HFFc6 (cell line): ENCODE measurements at places on chromosomes 1 and 21.

DNA sequence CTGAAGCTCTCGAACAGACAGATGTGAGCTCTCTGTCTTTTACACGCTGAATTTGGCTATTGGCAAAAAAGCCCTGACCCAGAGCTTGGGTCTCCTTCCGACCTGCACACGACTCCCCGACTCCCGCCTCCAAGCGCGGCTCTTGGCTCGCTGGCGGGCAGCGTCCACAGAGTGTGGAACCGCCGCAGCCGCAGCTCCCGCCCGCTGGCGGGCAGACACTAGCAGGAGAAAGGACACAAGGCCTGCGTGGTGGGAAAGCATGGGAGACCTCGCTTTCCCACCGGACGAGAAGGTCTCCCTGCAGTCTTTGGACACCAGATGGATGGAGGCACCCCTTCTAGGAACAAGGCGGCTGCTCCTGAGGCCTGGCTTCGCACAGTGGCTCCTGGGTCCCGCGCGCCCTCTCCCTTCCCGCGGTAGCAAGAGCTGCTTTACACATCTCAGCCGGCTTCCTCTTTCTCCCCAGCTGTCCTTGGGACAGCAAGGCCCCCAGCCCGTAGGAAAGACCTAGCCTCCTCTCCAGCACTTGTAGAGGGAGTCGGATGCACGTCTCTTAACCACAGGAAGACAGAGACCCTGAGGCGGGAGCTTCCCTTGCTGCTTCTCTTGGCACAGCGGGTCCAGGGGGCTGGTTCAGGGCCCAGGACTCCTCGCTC, 92.1 kb downstream of the PRKAB2 start:
- DNase-seq, result no peak

- no peak for DNase-seq
Measured at GRCh38 chr1:95504321-95504720, 270.3 kb downstream of the RWDD3 start.

- no peak for DNase-seq
Measured at GRCh38 chr1:150159550-150159949, 9.8 kb downstream of the PLEKHO1 start.

GRCh38 chr21:14734833-14735232, 188.7 kb upstream of the SAMSN1 start:
- no peak for DNase-seq

DNA sequence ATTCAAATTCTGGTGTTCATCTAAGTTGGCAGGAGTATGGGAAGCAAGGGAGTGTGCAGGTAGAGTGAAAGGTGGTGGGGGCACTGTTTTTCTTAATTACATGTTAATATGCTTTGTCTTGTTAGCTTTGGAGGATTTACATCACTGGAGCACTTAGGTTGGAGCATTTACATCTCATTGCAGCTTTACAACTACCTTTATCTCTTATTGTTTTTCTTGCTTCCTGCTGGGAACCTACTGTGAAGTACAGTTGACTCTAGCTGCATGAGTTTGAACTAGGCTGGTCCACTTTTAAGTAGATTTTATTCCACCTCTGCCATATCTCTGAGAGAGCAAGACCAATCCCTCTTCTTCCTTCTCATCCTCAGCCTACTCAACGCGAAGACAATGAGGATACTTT, 554.8 kb upstream of the B3GALT2 start:
- DNase-seq, result no peak

DNA sequence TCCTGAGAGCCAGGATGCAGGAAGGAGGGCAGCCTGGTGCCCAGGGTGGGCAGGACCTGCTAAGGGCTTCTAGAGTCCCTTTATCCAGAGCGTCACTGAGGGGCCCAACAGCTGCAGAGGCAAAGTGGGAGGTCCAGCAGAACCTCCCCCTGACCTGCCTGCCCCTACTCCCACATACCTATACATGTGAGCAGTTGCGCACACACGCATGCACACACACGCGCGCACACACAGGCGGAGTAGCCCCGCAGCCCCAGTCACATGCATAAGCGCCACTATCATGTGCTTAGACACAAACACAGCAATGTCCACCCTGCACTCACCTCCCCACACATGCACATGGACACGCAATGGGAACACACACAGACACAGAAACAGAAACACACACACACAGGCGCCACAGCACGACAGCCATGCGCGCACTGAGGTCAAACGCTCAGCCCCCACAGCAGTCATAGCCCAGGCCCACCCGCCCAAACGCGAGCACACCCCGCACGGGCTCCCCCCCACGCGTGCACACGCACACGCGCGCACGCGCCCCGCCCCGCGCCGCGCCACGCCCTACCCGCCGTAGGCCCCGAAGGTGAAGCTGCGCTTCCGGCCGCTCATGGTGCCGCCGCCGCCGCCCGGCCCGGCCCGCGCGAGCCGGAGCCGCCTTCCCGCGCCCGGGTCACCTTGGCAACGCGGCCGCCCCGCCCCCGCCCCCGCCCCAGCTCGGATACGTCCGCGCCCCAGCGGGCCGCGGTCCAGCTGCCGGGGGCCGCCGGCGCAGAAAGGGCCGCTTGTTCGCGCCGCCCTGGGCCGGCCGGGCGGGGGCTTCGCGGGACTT, 17.7 kb downstream of the RAP1GAP start:
- DNase-seq, result no peak

GRCh38 chr1:206863266-206863665, 2.2 kb upstream of the IL20 start:
- DNase-seq, result no peak

DNA sequence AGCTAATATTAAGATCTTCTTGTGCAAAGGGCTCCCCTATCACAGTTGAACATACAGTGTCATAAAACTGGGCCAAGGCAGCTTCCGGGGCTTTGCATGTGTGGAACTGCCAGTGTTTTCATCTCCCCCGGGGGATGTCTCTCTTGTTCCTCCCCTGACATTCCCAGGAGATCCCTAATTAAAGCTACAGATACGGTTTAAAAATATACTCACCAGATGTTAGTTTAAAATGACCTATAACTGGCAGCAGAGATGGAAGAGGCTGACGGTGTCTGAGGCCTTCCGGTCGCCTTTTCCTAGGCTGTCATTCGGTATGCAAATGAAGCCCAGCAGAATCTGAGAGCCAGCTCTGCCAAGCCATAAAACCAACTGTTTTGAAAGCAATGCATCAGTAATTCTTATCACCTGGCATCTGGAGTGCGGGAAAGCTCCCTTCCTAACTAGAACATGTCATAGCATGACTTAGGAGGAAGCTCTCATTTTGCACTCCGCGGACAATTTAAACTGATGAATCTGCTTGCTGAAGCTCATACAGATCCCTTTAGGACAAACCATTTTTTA, 436.5 kb upstream of the VAMP3 start:
- peak; percentile 49 for DNase-seq

DNA sequence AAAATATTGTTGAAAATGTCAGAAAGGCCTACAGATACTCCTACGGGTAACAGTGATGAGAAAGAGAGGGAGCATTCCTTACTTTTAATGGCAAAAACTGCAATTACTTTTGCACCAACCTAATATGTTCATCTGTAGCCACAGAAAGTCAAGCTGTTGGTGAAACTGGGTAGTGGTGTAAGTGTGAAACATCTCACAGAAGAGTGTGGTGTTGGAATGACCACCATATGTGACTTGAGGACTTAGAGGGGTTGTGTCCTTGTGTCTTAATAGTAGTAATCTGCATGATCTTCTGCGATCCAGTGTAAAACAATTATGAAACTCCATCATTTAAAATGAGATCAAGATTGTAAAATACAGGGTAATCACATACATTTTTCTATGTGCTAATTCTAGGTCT, 320.7 kb downstream of the ADGRL2 start:
- no peak for DNase-seq

GRCh38 chr1:181023265-181024057, 791 bp upstream of the STX6 start:
- no peak for DNase-seq

DNA sequence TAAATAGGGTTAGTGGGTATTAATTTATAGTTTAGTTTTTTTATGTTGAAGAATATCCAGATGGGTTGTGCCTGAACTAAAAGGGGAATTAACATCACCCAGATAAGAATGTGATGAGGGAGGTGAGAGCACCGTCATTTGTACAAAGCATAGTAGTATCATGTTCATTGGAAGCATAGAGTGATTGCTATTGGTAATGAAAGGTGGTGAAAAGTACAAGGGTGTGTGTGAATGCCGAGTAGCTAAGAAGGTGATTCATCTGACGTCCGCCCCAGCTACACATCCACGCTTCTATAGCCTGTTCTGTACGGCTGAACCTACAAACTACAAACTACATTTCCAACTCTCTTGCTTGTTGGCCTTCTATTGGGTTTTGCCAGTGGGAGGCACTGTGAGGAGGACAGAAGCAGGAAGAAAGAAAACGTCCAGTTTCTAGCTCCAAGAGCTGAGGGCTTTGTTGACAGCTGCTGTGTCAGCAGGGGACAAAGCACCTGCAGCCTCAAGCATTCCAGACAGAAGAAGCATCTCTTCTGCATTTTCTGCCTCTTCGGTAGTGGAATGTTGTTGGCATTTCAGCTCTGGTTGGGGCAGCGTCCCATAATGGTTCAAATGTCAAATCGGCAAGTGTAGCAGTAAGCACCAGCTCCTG, 404.8 kb downstream of the KCTD3 start:
- DNase-seq, result no peak

DNA sequence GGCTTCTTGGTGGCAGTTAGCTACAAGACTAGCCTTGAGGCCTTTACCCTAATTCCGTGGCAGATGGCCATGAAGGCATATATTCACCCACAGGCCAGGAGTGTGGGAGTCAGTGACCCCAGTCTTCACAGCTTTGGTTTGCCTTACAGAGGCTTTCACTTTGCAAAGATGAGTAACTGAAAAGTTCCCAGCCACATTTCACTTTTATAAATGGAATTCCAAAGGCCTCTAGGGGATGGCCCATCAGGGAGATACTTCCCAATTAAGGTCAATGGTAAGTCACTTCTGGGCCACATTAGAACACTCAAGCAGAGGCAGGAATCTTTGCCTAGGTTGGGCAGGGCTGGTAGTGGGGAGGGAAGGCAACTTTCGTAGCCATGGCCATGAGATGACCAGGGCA, 13.1 kb upstream of the HEYL start:
- DNase-seq, result no peak

- no peak for DNase-seq
Measured at GRCh38 chr21:39911286-39912199, 44.3 kb downstream of the PCP4 start.

GRCh38 chr1:234768569-234769283, 158.7 kb upstream of the IRF2BP2 start:
- DNase-seq, result no peak

- peak; percentile 60 for DNase-seq
Measured at GRCh38 chr1:240092301-240093119, 827 bp downstream of the FMN2 start.

DNA sequence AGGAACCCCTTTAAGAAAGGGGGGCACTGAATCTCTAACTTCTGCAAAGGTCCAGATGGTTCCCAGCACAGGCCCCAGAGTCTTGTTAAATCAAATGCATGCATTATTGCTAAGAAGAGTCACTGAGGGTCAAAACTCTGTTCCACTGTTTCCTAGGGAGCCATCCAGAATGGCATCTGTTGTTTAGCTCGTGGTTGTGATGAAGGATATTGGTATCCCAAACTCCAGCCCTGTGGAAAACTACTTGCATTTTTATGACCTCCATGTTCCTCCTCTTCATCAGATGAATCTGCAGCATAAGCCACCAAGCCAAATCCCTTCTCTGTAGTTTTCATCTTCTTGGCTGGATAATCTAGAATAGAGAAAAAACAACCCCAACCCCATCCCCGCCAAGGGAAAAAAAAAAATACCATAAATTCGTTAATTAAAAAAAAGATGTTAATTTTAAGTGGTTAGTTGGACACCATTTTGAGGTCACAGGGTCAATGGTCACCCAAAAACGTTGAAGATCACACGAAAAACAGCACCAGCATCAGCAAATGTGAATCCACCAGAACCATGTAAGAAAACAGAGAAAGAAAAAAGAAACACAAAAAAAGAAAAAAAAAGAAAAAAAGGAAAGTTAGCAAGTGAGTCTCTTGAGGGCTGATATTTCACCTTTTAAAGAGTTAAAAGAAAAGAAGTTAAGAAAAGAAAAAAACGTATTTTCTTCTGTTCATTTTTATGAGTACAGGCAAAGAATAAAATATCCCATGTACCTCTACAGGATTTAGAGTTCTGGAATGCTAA, 3.0 kb upstream of the RIT1 start:
- peak; percentile 71 for DNase-seq

DNA sequence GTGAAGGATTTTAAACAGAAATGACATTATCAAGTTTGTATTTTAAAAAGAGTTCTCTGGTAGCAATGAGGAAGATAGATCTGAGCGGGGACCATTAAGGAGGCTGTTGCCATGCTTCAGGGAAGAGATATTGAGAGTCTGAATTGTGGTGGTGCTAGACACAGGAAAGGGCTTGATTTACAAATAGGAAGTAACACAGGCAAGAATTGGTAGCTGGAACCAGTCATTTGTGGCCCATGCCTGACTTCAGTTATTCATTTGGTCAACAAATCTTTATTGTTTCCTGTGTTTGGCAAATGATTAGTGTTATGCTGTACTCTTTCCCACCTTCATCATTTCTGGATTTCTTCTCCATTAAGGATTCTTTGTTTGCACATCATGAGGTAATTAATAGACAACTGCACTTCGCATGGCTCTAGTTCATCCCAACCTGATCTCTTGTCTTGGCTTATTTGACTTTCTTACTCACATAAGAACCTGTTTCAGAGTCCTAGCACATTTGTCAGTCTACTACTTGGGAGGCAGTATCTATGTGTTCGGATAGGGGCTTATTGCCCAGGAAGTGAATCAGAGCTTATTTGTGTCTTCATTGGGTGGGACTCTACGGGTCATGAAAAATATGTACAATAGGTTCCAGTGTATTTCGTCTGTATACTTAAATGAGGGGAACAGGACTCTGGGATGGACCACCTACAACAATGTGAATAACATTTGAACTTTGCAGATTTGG, 32.3 kb downstream of the EEIG2 start:
- DNase-seq, result no peak

DNA sequence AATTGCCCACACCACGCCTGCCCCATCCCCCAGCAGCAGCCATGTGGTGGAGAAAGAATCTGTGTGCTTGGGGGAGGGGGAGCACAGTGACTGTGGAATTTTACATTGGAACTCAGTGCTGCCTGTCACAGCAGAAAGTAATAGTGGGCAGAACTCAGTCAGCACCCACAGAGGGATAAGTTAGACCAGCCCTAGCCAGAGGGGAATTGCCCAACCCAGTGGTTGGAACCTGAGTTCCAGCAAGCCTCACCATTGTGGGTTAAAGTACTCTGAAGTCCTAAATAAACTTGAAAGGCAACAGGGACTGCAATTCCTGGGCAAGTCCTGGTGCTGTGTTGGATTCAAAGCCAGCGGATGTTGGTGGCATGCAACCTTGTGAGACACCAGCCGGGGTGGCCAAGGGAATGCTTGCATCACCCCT, 88.8 kb downstream of the MRPL39 start:
- no peak for DNase-seq

GRCh38 chr21:36175771-36176565, 19.3 kb downstream of the DOP1B start:
- DNase-seq, result no peak

DNA sequence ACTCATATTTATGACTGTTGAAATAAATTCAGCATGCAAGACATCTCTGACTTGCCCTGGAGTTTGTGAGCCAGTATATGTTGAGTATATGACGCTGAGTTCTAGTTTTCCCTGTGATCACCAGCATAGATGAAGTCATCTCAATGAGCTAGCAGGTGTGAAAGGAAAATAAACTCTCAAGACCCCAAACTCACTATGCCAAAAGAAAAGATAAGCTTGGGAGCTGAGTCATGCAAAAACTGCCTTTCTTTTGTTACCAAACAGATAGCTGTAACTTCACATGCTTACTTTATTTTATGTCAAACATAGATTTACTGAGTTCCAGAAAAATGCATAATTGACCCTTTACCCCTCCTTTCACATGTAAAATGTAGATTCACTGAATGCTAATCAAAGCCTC, 52.9 kb downstream of the SERBP1 start:
- DNase-seq, result no peak

- no peak for DNase-seq
Measured at GRCh38 chr1:88680471-88680870, 3.6 kb upstream of the PKN2 start.
